Activated CD4-positive, CD25-positive, alpha-beta regulatory T cell treated with anti-CD3 and anti-CD28 coated beads, Interleukin-2, amount 50 U/mL, for 24 hours (primary cell): ENCODE measurements at places on chromosomes 13 and 19.

- no peak for ATAC-seq
These were observed 10.6 kb downstream of the COL4A2 start for GRCh38 chr13:110317496-110318195.

- no peak for ATAC-seq
These were observed 2.4 kb downstream of the NR2F6 start for GRCh38 chr19:17243211-17243829.

DNA sequence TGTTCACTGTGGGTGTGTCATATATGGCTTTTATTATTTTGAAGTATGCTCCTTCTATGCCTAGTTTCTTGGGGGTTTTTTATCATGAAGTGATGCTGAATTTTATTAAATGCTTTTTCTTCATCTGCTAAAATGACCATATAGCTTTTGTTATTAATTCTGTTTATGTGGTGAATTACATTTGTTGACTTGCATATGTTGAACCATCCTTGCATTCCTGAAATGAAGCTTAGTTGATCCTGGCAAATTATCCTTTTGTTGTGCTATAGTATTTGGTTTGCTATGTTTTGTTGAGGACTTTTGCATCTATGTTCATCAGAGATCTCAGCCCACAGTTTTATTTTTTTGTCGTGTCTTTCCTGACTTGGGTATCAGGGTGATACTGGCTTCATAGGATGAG, 12.1 kb downstream of the GPC6 start:
- no peak for ATAC-seq

GRCh38 chr13:30204564-30204963, 102.8 kb downstream of the KATNAL1 start:
- ATAC-seq: peak; percentile 73

DNA sequence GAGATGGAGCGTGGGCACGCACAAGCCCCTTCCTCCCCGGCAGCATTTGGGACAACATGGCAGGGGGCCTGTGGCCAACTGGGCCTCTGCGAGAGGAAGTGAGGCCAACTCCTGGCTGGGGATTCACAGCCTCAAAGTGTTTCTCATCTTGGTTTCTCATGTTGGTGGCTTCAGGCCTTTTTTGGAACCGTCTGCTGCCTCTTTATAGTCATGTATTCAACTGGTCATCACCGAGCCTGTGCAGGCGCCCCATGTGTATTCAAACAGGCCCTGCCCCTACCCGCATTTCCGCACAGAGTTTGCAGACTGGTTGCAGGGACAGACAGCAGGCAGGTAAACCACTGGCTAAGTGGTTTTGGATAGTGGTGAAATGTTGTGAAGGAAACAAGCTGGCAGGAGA, 17.3 kb upstream of the RELB start:
- ATAC-seq: no peak

- no peak for ATAC-seq
These were observed 620.6 kb downstream of the GPC6 start for GRCh38 chr13:93847162-93847561.

DNA sequence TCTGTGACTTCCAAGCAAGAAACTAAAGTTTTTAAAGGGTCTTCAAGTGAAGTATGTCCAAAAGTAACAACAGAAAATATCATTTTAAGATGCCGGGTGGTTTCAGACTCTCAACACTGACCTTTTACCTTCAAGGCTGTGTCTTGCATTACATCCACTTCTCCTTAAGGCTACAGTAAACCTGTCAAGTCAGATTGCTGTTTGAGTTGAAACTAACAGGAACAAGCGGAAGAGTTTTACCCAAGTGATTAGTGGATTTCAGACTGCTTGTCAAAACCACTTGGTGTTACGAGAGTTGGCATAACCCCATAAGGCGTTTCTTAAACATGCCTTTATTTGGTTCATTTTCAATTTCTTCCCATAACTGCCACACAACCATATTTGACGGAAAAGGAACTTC, 283.1 kb downstream of the DCT start:
- ATAC-seq: no peak

DNA sequence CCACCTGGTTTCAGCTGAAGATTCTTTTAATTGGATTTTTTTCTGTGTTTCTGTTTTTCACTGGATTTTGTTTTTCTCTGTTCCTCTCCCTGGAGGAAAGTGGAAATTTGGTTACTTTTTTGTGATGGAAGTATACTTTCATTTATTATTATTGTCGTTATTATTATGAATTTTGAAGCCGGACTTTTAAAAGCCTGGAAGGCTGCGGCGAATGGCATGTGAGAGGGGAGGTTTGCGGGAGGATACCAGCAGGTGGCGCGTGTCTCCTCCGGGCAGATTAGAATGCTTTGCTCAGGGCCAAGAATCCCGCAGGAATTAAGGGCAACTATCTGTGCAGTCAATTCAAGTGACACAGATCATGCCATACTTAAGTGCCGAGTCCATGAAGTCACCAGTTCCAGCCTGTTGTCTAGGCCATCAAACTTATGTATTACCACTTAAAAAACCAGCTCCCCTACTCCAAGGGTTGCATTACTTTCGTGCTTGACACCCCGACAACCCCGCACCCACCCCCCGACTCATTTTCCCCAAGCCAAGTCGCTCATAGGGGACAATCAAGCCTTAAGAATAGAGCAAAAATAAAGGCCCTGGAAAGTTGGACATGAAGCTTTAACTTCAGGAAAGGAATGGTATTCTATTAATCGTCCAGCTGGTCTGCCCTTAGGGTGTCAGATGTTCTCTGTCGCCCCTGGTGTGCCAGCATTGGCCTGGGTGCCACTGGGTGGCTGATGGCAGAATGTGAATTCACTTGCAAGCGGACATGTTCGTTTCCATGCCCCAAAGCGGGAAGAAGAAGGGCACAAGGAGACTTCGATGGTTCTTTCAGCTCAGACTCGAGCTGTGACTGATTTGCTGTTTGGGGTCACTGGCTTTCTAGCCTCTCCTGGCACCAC, 1.3 kb upstream of the LRCH1 start:
- no peak for ATAC-seq

DNA sequence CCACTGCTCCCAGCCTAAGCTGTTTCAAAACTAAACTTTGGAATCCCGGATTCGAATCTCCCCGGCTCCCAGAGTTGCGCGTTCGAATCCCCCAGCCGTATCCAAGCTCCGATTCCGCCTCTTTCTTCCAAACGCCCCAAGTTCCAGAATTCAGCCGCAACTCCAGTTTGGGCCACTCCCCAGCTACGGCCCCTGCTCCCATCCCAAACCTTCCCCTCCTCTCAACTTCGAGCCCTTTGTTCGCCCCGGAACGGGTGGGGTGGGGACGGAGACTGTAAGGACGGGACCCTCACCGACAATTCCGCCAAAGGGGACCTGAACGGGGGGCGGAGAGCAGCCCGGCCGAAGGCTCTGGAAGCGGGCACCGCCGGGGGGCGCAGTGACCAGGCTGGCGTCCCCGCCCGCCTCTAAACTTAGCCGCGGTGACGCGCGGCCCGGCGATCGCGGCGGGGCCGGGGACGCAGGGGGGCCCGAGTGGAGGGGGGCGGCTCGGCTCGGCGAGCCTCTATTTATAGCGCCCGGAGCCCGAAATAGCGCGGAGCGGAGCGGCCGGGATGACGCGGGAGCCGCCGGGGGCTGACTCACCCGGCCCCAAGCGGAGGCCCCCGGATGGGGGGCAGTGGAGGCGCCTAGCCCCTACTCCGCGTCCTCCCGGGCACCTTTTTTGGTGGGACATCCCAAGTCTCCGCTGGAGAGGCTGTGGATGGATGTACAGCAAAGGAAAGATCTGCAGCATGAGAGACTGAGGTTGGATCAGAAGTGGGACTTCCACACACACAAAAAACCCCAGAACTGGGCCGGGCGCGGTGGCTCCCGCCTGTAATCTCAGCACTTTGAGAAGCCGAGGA, 4.9 kb upstream of the ERCC1 start:
- peak; percentile 14 for ATAC-seq

DNA sequence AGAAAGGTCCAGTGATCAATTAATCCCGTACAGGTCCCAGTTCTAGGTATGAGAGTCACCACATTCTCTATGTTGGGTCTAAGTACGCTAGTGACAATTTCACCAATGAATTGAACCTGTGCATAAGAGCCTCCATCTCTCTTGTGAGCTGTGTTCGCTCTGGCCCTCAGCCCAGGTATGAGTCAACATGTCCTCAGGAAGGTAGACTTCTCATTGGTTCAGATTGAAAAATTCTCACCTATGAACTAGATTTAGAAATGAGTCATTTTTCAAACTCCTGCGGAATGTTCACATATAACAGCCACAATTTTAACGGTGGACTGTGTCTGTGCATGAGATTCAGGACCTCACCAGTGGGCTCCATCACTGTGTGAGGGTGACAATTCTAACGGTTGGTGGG, 12.7 kb upstream of the ZNF43 start:
- ATAC-seq: no peak

- peak; percentile 75 for ATAC-seq
These were observed 94.0 kb upstream of the RFC3 start for GRCh38 chr13:33723772-33724435.

GRCh38 chr13:32126278-32126677, 94.7 kb downstream of the FRY start:
- no peak for ATAC-seq
